ENCODE measurements at places on chromosomes 12 and 14.

DNA sequence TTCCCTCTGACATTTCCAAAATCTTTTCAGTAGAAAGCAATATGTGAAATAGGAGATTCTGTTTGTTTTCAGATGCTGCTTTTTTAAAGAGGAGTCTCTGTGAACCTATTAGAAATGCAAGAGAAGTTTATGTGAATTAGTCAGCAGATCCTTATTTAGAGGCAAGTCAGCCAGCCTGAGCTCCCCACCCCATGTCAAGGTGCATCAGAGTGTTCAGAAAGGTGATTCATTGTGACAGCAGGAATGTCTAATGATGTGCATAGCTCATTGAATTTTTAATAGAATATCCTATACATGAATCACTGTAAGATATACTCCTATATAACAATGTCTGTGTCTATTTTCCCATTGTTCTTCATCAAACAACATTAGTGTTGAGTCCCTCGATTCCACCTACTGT, 1222.4 kb upstream of the USP15 start:
- H3K4me3 ChIP-seq, result no peak overlapping the region
- no peaks in the 10 kb centered on the region for H3K36me3 ChIP-seq
- no peaks in the 10 kb centered on the region for H3K27me3 ChIP-seq
- no peak overlapping the region for H3K27ac ChIP-seq

- no peaks in the 10 kb centered on the region for H3K36me3 ChIP-seq
- no peak overlapping the region for H3K4me3 ChIP-seq
- H3K4me1 ChIP-seq, result peaks cover 34% of the 10 kb centered on the region
- DNase-seq, result peak; percentile 44
- H3K27ac ChIP-seq, result no peak overlapping the region
These were observed 21.0 kb downstream of the EEA1 start for GRCh38 chr12:92908108-92908507.

GRCh38 chr14:33679461-33680225, 271.2 kb downstream of the EGLN3 start:
- no peak overlapping the region for H3K4me3 ChIP-seq
- no peak for DNase-seq
- H3K27ac ChIP-seq, result no peak overlapping the region
- no peaks in the 10 kb centered on the region for H3K27me3 ChIP-seq

DNA sequence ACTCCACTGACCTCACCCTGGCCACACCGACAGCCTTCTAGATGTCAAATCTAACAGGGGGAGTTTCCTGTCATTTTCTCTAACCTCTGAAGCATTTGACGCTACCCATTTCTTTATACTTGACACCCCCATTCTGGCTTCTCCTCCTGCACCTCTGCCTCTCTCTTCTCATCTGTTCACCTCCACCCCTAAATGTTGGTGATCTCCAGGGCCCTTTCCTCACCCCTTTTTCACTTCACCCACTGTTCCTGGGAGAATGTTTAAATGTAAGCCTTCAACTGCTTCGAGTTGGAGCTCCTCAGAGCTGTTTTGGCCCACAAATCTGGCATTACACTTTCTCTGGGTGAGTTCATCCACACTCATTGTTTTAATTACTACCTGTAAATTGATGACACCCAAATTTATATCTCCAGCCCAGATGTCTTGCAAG, 452 bp upstream of the RABGGTA start:
- H3K36me3 ChIP-seq, result peaks cover 13% of the 10 kb centered on the region
- peak overlapping the region; percentile 94 for H3K27ac ChIP-seq
- peak overlapping the region; percentile 64 for H3K4me3 ChIP-seq
- peaks cover 33% of the 10 kb centered on the region for H3K4me1 ChIP-seq

- peak; percentile 44 for DNase-seq
- H3K27me3 ChIP-seq, result no peaks in the 10 kb centered on the region
- H3K4me3 ChIP-seq, result no peak overlapping the region
- no peaks in the 10 kb centered on the region for H3K36me3 ChIP-seq
These were observed 6.1 kb upstream of the AMIGO2 start for GRCh38 chr12:47085815-47086252.
